Cardiac muscle cell (in vitro differentiated cells and primary cell): ENCODE measurements at places on chromosomes 2 and 18. TPM values are rescaled to one million over a fixed set of nuclear protein-coding genes. Genes with fewer than 3 reads are reported as not detected.

- no peaks in the 10 kb centered on the region for H3K36me3 ChIP-seq
- no peak overlapping the region for H3K27ac ChIP-seq
- no peak for DNase-seq
Measured at GRCh38 chr2:233535271-233535670, 31.3 kb downstream of the USP40 start.

DNA sequence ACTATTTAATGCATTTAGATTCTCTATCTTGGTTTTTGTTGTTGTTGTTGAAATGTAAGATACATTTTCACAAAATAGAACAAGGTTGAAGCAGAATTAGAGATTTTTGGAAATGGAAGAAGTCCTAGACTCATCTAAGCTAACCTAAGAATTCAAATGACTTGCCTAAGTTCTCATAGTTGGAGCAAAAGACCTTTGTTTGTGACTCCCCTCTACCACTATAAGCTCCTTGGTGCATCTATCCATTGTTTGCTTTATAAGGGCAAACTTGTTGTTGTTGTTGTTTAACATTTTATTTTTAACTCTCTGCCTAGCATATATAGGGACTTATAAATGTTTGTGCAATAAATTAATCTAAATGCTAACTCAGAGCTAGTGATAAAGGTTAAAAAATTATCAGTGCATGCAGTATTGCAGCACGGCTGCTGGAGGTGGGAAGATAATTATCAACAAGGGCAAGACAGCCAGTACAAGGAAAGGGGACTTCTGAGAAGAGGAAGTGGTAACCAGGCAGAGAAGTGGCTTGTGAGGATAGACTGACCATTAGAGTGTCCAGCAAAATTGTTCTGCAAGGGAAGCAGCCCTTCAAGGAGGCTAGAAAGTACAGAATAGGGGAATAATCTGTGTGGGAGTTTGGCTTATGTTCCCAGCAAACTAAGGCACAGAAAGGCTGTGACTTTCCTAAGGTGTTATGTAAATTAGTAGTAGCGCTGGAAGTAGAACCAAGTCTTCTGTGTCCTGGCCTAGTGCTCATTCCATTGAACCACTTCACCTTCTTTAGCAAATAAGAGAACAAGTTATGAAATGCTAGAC is 38.1 kb upstream of the ACYP2 start:
- no peaks in the 10 kb centered on the region for H3K27me3 ChIP-seq
- no peak for DNase-seq
- peak overlapping the region; percentile 57 for H3K27ac ChIP-seq
- H3K36me3 ChIP-seq: no peaks in the 10 kb centered on the region

GRCh38 chr2:231360881-231361371 is 34.6 kb upstream of the B3GNT7 start:
- H3K27ac ChIP-seq: no peak overlapping the region
- no peak overlapping the region for H3K4me3 ChIP-seq
- DNase-seq: no peak
- H3K27me3 ChIP-seq: no peaks in the 10 kb centered on the region
- H3K4me1 ChIP-seq: peaks cover 6% of the 10 kb centered on the region

- H3K4me1 ChIP-seq: no peaks in the 10 kb centered on the region
- no peak overlapping the region for H3K4me3 ChIP-seq
- no peak overlapping the region for H3K27ac ChIP-seq
- H3K36me3 ChIP-seq: no peaks in the 10 kb centered on the region
- no peaks in the 10 kb centered on the region for H3K27me3 ChIP-seq
Measured at GRCh38 chr2:233082931-233083755, 23.0 kb downstream of the INPP5D start.

DSG4 gene
- not detected in 2 replicates for total RNA-seq

NPAS2 gene
- 0.18 and 0.89 TPM in 2 replicates for total RNA-seq

- peak; percentile 92 for DNase-seq
- H3K36me3 ChIP-seq: no peaks in the 10 kb centered on the region
- H3K4me1 ChIP-seq: no peaks in the 10 kb centered on the region
- H3K27me3 ChIP-seq: no peaks in the 10 kb centered on the region
Measured at GRCh38 chr2:238644095-238645081, 203.5 kb upstream of the TWIST2 start.

DNA sequence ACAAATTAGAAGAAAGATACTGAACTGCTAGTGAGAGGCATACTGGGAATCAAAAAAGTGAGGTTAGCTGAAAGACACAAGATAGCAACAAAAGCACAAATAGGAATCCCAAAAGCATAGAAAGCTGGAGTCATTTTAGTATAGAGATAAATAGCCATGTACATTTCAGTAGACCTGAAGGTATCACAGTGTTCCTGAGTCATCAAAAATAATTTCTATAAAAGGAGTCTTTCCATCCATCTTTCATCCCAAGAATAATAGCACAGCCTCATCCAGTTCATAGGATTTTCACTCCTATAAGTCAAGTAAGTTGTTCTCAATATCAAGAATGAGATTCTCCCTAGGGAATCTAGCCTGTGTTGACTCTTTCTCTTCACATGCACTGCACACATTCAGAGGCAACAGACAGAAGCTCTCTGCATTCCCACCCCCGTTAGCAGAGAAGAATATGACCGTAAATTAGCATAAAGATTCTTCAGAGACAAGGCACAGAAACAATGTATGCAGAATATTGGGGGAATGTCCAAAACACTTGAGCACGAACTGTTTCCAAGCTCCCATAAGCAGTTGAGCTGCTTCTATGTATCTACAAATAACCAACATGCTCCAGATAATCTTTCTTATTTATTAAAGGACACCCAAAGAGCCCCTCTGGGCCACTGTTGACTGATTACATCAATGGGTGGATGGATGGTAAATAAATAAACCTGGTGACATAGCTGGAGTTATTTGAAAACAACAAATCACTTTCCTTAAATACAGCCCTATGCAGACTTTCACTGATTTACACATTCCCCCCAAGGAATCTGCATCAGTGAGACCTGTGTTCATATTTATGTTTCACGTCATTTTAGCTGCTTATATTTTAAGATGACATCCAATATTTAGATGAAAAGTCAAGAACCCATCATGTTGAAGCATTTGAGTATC is 174.5 kb upstream of the PKDCC start:
- no peak for DNase-seq
- no peak overlapping the region for H3K4me3 ChIP-seq
- no peaks in the 10 kb centered on the region for H3K27me3 ChIP-seq
- peaks cover 6% of the 10 kb centered on the region for H3K4me1 ChIP-seq

ATP6V1C2 gene
- 0.06 TPM in 1 of 2 replicates, not detected in the other for total RNA-seq

DNA sequence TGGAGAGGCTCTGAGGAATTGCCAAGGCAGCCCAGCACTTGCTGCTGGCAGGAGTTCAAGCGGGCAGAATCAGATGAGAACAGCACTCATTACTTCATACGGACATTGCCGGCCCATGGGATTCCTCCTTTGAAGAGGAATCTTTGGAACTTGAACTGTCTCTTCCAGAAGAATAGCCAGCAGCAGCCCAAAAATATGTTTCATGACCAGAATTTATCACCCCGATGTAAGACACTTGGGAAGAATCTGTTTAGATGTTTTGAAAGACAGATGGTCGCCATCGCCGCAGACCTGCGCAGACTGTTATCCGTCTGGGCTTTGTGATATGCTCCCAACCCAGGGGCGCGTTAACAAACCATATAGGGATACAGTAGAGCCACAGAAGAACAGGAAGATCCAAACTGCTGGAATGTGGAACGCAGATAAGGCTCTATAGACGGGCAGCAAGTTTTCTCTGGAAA is 3.7 kb upstream of the ADI1 start:
- no peaks in the 10 kb centered on the region for H3K27me3 ChIP-seq
- peaks cover 36% of the 10 kb centered on the region for H3K4me1 ChIP-seq
- H3K36me3 ChIP-seq: no peaks in the 10 kb centered on the region
- no peak overlapping the region for H3K4me3 ChIP-seq
- DNase-seq: peak; percentile 71

DNA sequence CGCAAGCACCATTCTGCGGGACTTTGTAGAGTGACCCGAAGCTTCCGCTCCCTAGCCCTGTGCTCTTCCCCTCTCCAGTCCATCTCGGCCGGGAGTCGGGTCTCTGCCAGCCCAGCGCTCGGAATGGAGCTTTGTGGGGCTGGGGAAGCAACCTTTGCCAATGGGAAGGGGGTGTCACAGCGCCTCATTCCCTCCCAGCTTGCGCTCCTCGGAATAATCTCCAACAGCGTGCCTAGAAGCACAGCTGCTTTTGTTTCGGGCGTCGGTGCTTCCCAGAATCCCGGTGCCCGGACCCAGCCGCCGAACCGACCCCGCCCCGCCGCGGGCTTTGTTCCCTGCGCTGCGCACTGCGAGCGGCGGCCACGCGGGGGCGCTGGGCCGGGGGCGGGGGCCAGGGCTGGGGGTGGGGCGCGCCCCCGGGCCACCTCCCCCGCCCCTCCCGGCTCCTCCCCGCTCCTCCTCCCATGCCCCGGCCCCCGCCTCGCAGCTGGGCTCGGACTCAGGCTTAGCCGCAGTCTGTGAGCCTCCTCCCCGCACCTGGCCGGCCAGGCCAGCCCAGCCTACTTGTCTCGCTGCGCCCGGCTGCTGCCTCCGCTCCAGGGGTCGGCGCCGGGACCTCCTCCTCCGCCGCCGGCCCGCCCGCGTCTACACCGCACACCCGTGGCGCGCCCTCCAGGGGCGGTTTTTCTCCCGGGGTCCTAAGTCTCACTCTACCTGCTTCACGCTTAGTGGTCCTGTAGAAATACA is 77.7 kb upstream of the SMAD2 start:
- DNase-seq: peak; percentile 72
- H3K36me3 ChIP-seq: no peaks in the 10 kb centered on the region
- H3K27me3 ChIP-seq: peaks cover 7% of the 10 kb centered on the region
- H3K27ac ChIP-seq: no peak overlapping the region
- peak overlapping the region; percentile 51 for H3K4me3 ChIP-seq
- H3K4me1 ChIP-seq: no peaks in the 10 kb centered on the region

ATOH8 gene
- total RNA-seq: 10.6 and 12.6 TPM in 2 replicates

ERFE gene
- 1.5 TPM in 1 of 2 replicates, not detected in the other for total RNA-seq

DNA sequence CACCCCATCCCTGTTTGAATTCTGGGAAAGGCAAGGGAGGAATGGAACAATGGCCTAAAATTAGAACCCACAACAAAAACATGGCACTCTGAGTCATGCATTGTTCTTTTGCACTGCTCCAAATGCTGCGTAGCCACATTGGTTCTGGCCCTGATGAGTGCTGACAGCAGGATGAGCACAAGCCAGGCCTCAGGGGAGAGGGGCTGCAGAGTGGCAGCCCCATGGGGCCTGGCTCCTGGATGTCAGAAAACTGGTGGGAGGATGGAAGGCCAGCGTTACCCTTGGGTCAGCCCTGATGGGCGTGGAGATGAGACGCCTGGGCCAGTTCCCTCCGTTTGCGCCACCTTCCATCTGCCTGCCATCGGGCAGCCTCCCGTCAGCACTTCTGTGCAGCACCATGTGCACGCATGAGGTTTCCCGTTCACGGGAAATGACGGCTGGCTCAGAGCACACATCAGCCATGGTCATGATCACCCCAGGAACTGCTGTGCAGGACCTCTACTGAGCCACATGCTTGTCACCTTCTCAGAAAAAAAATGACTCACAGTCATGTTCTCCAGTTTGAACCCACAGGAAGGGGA is 65.6 kb downstream of the CYP26B1 start:
- H3K27ac ChIP-seq: no peak overlapping the region
- H3K27me3 ChIP-seq: no peaks in the 10 kb centered on the region
- no peaks in the 10 kb centered on the region for H3K4me1 ChIP-seq
- H3K4me3 ChIP-seq: no peak overlapping the region

- H3K4me1 ChIP-seq: no peaks in the 10 kb centered on the region
- H3K27ac ChIP-seq: no peak overlapping the region
- no peaks in the 10 kb centered on the region for H3K36me3 ChIP-seq
- no peaks in the 10 kb centered on the region for H3K27me3 ChIP-seq
Measured at GRCh38 chr2:6975988-6976387, 58.8 kb downstream of the RNF144A start.

GRCh38 chr18:65822826-65823225 is 72.0 kb downstream of the CDH7 start:
- no peaks in the 10 kb centered on the region for H3K36me3 ChIP-seq
- H3K27ac ChIP-seq: no peak overlapping the region
- no peak overlapping the region for H3K4me3 ChIP-seq
- no peaks in the 10 kb centered on the region for H3K27me3 ChIP-seq
- DNase-seq: no peak

GRCh38 chr18:26453386-26453901 is 94.9 kb downstream of the KCTD1 start:
- peaks cover 3% of the 10 kb centered on the region for H3K36me3 ChIP-seq
- DNase-seq: no peak
- H3K27me3 ChIP-seq: no peaks in the 10 kb centered on the region
- H3K27ac ChIP-seq: no peak overlapping the region

NTSR2 gene
- total RNA-seq: not detected in 2 replicates

- peaks cover 14% of the 10 kb centered on the region for H3K4me1 ChIP-seq
- no peak overlapping the region for H3K4me3 ChIP-seq
- no peak overlapping the region for H3K27ac ChIP-seq
- H3K27me3 ChIP-seq: no peaks in the 10 kb centered on the region
- H3K36me3 ChIP-seq: no peaks in the 10 kb centered on the region
Measured at GRCh38 chr2:207534417-207534816, 4.7 kb downstream of the CREB1 start.

GRCh38 chr2:224498991-224499390 is 86.2 kb downstream of the CUL3 start:
- peaks cover 52% of the 10 kb centered on the region for H3K36me3 ChIP-seq
- H3K4me3 ChIP-seq: no peak overlapping the region
- no peaks in the 10 kb centered on the region for H3K27me3 ChIP-seq
- no peaks in the 10 kb centered on the region for H3K4me1 ChIP-seq
- DNase-seq: no peak

SCN3A gene
- 0.04 and 0.06 TPM in 2 replicates for total RNA-seq

GRCh38 chr2:189836644-189837043 is 52.4 kb downstream of the PMS1 start:
- no peaks in the 10 kb centered on the region for H3K4me1 ChIP-seq
- H3K27me3 ChIP-seq: peaks cover 19% of the 10 kb centered on the region
- DNase-seq: no peak

ANKRD53 gene
- total RNA-seq: 0.92 and 1.3 TPM in 2 replicates

C2orf80 gene
- total RNA-seq: not detected in 2 replicates

DNA sequence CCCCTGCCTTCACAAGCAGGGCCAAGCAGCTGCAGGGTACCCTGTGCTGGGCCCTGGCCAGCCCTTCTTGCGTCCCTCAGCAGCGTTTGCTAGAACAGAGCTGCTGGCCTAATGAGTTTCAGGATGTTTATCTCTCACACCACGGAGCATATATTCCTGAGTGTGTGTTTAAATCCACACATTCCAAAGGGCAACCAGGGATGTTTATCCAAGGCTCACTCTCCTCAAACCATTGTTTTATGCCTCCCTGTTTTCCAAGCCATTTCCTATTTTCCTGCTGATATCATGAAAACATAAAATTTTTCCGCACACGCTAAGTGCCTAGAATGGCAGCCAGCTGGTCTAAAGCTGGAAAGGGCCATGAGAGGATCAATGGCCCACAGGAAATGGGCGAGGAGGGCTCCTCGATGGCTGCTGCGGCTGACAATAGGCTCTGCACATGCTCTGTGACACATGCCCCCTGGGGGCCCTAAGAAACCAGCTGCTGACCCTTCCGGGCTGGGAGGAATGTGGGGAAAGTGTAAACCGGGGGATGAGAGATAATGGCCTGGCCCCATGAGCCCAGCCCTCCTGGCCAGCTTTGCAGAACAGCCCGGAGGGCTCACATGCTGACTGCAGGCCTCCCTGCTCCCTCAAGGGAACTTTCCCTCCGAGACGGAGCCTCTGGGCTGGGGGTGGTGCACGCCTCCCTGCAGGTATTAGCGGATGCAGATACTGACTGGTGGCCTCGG is 194.0 kb downstream of the NDUFA10 start:
- no peak overlapping the region for H3K27ac ChIP-seq
- no peak overlapping the region for H3K4me3 ChIP-seq
- no peaks in the 10 kb centered on the region for H3K27me3 ChIP-seq
- H3K36me3 ChIP-seq: no peaks in the 10 kb centered on the region
- H3K4me1 ChIP-seq: no peaks in the 10 kb centered on the region
